ENCODE measurements at places on chromosomes 3 and 15. TPM values are rescaled to one million over a fixed set of nuclear protein-coding genes. Genes with fewer than 3 reads are reported as not detected.
A peak's percentile ranks its signal among the peaks of the same experiment; 100 is the strongest.

DNA sequence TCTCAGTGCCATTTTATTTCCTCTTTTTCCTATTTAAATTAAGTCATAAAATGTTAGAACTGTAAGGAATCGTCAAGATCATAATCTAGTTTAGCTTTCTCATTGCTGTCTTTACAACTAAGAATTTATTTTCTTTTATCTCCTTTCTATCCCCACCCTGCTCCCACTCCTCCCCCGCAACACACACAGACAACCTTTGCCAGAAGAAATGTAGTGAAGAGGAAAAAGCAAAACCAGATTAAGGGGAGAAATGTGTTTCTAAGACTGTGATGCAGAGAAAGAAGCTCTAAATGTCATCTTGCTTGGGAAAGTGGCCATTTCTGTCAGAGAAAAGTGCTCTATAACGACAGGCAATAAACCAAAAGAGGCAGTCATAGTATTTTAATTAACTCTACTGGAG is 78.3 kb upstream of the MLF1 start:
- no peak overlapping the region for H3K27ac ChIP-seq
- H3K4me1 ChIP-seq: no peaks in the 10 kb centered on the region
- no peaks in the 10 kb centered on the region for H3K27me3 ChIP-seq
- peaks cover 1% of the 10 kb centered on the region for H3K36me3 ChIP-seq
- no peak overlapping the region for H3K4me3 ChIP-seq

GRCh38 chr3:149519912-149520311 is 45.4 kb downstream of the TM4SF4 start:
- H3K27ac ChIP-seq: no peak overlapping the region
- no peak for DNase-seq
- H3K4me3 ChIP-seq: no peak overlapping the region
- H3K4me1 ChIP-seq: no peaks in the 10 kb centered on the region
- no peaks in the 10 kb centered on the region for H3K36me3 ChIP-seq
- no peaks in the 10 kb centered on the region for H3K27me3 ChIP-seq

DNA sequence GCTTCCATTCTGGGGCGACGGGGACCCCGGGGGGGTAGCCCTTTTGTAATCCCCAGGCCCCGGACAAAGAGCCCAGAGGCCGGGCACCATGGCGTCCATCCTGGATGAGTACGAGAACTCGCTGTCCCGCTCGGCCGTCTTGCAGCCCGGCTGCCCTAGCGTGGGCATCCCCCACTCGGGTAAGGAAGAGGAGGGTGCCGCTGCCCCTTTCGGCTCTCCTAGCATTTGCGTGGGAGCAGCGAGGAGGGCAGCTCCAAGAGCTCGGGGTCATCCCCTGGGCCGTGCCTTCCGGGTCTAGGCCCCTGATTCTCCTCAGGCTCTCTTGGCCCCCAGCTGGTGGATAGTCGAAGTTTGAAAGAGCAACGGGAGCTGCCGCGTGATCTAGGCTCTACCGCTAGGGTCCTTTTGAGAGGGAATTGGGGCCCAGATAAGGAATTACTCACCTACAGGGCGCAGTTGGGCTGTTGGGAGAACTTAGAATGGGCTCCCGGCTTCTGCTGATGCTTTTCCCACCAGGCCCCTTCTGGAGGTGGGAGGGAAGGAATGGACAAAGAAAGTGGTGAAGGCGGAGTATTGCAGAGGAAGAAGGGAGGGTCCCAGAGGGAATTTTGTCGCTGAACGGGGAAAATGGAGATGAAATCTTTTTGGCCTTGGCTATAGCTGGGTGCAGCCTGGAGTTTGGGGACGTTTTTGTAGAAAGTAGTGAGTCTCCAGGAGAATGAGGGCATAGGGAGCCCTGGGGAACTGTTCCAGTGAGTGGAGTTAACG is 615 bp downstream of the VPS18 start:
- H3K4me3 ChIP-seq: peak overlapping the region; percentile 99
- H3K27ac ChIP-seq: peak overlapping the region; percentile 86
- peaks cover 27% of the 10 kb centered on the region for H3K4me1 ChIP-seq
- no peaks in the 10 kb centered on the region for H3K27me3 ChIP-seq

DNA sequence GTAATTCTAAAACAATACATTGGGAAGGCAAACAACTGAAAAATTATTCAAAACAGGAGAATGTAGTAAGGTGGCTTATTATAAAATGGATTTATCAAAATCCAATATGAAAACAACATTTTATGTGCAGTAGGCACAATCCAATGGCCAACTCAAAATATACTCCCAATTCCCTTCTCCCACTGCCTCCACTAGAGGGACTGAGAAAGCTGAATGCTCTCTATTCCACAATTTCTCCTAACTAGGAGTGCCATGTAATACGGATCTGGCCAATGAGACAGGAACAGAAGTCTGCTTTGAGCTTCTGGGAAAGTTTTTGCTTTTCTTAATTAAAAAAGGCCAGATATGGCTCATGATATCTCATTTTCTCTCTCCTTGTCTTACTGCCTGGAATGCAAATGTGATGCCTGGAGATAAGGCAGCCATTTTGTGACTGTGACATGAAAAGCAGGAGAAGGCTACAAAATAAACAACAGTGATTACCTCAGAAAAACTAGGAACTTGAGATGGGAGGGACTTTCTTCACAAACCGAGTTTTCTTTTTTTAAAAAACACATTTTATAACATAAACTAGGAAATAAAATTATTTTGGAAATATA is 18.8 kb upstream of the VGLL4 start:
- no peak for DNase-seq
- peaks cover 3% of the 10 kb centered on the region for H3K36me3 ChIP-seq
- H3K4me1 ChIP-seq: no peaks in the 10 kb centered on the region
- H3K27ac ChIP-seq: no peak overlapping the region

GRCh38 chr3:88031642-88032077 is 27.1 kb downstream of the CGGBP1 start:
- H3K36me3 ChIP-seq: no peaks in the 10 kb centered on the region
- peak; percentile 22 for DNase-seq
- H3K4me3 ChIP-seq: peak overlapping the region; percentile 76

GRCh38 chr3:103170651-103171050 is 735.8 kb downstream of the ZPLD1 start:
- no peak overlapping the region for H3K27ac ChIP-seq
- no peak for DNase-seq
- H3K4me1 ChIP-seq: no peaks in the 10 kb centered on the region
- no peak overlapping the region for H3K4me3 ChIP-seq
- H3K36me3 ChIP-seq: no peaks in the 10 kb centered on the region

- H3K27ac ChIP-seq: no peak overlapping the region
- peaks cover 12% of the 10 kb centered on the region for H3K4me1 ChIP-seq
- H3K36me3 ChIP-seq: no peaks in the 10 kb centered on the region
- H3K27me3 ChIP-seq: peaks cover 27% of the 10 kb centered on the region
- no peak overlapping the region for H3K4me3 ChIP-seq
These were observed 154.7 kb upstream of the GOLIM4 start for GRCh38 chr3:168250415-168250861.

GRCh38 chr3:186789554-186790260 is 6.3 kb downstream of the EIF4A2 start:
- peaks cover 82% of the 10 kb centered on the region for H3K36me3 ChIP-seq
- no peak for DNase-seq
- H3K27me3 ChIP-seq: no peaks in the 10 kb centered on the region
- peaks cover 44% of the 10 kb centered on the region for H3K4me1 ChIP-seq
- peak overlapping the region; percentile 26 for H3K4me3 ChIP-seq
- peak overlapping the region; percentile 67 for H3K27ac ChIP-seq

GRCh38 chr15:71219645-71220044 is 104.4 kb downstream of the THSD4 start:
- no peaks in the 10 kb centered on the region for H3K36me3 ChIP-seq
- no peak overlapping the region for H3K4me3 ChIP-seq
- no peak for DNase-seq
- peaks cover 18% of the 10 kb centered on the region for H3K27me3 ChIP-seq
- no peak overlapping the region for H3K27ac ChIP-seq

DNA sequence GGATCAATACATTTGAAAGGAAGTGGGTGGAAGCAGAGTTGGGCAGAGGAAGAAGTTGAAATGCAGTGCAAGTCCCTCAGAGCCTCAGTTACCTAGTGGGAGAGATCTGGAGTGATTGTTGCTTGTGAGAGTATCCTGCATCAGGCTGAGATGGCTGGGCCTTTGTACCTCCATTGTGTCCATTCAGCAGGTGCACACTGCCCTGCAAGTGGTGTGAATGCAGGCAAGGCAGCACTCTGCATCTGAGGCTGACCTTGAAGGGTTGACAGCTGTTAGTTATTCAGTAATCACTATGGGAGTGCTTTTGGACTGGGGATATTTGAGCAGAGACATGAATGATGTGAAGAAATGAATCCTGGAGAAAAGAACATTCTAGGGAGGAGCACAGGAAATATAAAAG is 25.2 kb downstream of the ATP6V1A start:
- no peaks in the 10 kb centered on the region for H3K27me3 ChIP-seq
- no peak overlapping the region for H3K4me3 ChIP-seq
- H3K27ac ChIP-seq: no peak overlapping the region
- no peaks in the 10 kb centered on the region for H3K36me3 ChIP-seq
- no peak for DNase-seq

DNA sequence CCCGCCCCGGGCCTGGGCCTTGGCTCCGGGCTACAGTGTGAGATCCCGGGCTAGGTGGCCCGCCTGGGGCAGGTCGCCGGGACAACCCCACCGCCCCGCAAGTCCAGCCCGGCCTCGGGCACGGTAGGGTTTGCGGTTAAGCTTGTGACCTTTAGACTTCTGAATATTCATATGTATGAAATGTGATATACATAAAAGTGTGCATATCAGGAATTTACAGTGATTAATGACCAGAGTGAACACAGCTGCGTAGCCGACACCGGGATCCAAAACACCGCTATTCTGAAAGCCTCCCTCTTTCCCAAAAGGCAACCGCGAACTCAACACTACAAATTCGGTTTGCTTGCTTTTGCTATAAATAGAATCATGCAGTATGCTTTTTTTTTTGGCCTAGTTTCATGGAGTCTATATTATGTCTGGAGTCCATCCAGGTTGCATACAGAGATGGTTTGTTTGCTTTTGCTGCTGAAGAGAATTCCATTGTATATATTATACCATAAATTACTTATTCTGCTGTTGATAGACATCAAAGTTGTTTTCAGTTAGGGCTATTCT is 636 bp upstream of the SNRPA1 start:
- H3K27me3 ChIP-seq: no peaks in the 10 kb centered on the region
- peak overlapping the region; percentile 98 for H3K27ac ChIP-seq
- peak overlapping the region; percentile 95 for H3K4me3 ChIP-seq
- H3K36me3 ChIP-seq: peaks cover 27% of the 10 kb centered on the region

DNA sequence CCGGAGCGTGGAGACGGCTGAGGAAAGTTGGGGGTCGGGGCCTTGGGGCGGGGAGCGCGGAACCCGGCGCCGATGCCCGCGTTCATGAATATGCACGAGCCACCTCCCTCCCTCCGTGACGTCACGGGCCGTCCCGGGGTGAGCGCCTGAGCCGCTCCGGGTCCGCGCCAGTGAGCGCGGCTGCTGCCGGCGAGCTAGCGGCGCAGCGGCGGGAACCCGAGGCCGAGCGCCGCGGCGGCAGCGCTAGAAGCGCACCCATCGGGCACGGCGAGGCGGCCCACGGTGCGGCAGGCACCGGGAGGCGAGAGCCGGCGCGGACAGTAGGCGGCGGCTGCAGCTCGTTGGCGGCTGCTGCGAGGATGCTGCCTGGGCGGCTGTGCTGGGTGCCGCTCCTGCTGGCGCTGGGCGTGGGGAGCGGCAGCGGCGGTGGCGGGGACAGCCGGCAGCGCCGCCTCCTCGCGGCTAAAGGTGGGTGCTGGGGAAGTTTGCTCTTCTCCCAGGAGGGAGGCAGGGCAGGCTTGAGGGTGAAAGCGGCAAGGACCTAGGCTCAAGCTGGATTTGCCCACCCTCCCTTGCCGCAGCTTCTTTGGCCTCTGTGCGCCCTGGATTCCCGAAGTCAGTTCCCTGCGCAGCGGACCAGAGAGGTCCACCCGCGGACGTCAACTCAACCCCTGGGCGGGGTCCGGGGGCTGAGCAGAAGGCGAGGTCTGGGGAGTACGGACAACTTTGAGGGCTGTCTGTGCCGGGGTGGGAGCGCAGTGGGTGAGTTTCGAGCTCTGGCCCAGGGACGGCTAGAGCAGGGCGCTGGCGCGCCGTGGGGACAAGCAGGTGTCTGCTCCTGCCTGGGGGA is at the start of gene CLSTN2:
Gene CLSTN2 (plus strand): TSS at position 170 of the 850 bp plus-strand sequence.
- no peak within 1 kb of the TSS for H3K4me3 ChIP-seq
- H3K36me3 ChIP-seq: no peaks in the 10 kb centered on the region
- H3K4me1 ChIP-seq: peaks cover 6% of the 10 kb centered on the region
- H3K27me3 ChIP-seq: peaks cover 37% of the 10 kb centered on the region
- DNase-seq: peak; percentile 41

- no peak overlapping the region for H3K4me3 ChIP-seq
- peaks cover 12% of the 10 kb centered on the region for H3K4me1 ChIP-seq
- H3K27me3 ChIP-seq: no peaks in the 10 kb centered on the region
- DNase-seq: no peak
These were observed 276.0 kb downstream of the SV2B start for GRCh38 chr15:91376038-91376437.

- no peak for DNase-seq
- H3K27me3 ChIP-seq: no peaks in the 10 kb centered on the region
- H3K4me3 ChIP-seq: no peak overlapping the region
- no peak overlapping the region for H3K27ac ChIP-seq
These were observed 169.0 kb upstream of the NECTIN3 start for GRCh38 chr3:110902453-110903085.

GRCh38 chr3:164155400-164155799 is 922.9 kb downstream of the SI start:
- H3K36me3 ChIP-seq: no peaks in the 10 kb centered on the region
- H3K4me1 ChIP-seq: no peaks in the 10 kb centered on the region
- H3K27me3 ChIP-seq: no peaks in the 10 kb centered on the region

- DNase-seq: no peak
- no peak overlapping the region for H3K27ac ChIP-seq
- H3K4me1 ChIP-seq: no peaks in the 10 kb centered on the region
- H3K36me3 ChIP-seq: no peaks in the 10 kb centered on the region
- H3K4me3 ChIP-seq: no peak overlapping the region
These were observed 2.2 kb downstream of the GPR149 start for GRCh38 chr3:154427685-154428285.

DNA sequence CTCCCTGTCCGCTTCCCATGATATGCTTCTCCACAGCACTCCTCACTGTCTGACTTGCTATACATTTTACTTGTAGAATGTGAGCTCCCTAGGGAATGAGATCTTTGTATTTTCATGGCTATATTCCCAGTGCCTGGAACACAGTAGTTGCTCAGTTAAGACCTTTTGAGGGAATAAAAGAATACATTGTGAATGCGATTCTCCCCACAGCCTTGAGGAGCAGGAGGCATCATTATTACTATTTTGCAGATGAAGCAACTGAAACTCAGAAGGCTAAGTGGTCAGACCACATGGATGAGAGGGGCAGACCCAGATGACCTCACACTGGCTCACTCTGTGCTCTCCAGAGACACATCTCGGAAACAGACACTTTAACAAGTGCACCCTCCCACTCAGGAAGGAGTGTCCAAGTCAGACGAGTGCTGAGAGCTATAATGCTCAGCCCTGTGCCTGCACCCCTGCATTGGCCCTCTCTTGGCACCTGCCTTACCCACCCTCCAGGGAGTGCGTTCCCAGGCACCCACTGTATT is 46.8 kb downstream of the SST start:
- peaks cover 7% of the 10 kb centered on the region for H3K27me3 ChIP-seq
- no peaks in the 10 kb centered on the region for H3K4me1 ChIP-seq
- H3K36me3 ChIP-seq: no peaks in the 10 kb centered on the region

- H3K4me1 ChIP-seq: no peaks in the 10 kb centered on the region
- H3K36me3 ChIP-seq: no peaks in the 10 kb centered on the region
- no peak overlapping the region for H3K27ac ChIP-seq
- DNase-seq: no peak
These were observed 482.3 kb upstream of the NECTIN3 start for GRCh38 chr3:110589341-110589740.

- no peaks in the 10 kb centered on the region for H3K27me3 ChIP-seq
- H3K36me3 ChIP-seq: no peaks in the 10 kb centered on the region
- peak; percentile 8 for DNase-seq
- H3K4me3 ChIP-seq: no peak overlapping the region
These were observed 562.8 kb downstream of the NR2F2 start for GRCh38 chr15:96893159-96893906.

PPP1R14D gene
- total RNA-seq: not detected

LRRC34 gene
- total RNA-seq: 2.8 TPM

Data from activated CD4-positive, alpha-beta memory T cell treated with anti-CD3 and anti-CD28 coated beads for 36 hours (primary cell).